Muscle of back (tissue), 13 donors: ENCODE measurements at places on chromosomes 16 and 17.

DNA sequence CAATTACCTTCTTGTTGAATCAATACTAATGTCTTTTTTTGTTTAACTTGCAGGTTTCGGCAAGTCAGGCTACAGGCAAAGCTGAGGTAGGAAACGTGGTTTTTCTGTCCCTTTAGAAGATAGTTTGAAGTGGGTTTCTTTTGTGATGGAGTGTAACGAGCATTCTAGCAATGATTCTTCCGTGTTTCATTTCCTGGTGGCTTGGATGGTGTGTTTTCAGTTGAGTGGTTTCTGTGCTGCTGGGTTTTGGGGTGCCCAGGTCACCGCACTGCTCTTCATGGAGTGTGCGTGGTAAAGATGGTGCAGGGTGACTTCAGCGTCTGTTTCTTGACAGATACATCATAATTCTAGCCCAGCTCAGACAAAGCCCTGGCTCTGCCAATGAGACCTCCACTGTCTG is 769.7 kb upstream of the EEF2KMT start:
- DNase-seq = no peak

- DNase-seq = peak; percentile 27
Observed at GRCh38 chr17:79441356-79442160, 169.3 kb downstream of the RBFOX3 start.

DNA sequence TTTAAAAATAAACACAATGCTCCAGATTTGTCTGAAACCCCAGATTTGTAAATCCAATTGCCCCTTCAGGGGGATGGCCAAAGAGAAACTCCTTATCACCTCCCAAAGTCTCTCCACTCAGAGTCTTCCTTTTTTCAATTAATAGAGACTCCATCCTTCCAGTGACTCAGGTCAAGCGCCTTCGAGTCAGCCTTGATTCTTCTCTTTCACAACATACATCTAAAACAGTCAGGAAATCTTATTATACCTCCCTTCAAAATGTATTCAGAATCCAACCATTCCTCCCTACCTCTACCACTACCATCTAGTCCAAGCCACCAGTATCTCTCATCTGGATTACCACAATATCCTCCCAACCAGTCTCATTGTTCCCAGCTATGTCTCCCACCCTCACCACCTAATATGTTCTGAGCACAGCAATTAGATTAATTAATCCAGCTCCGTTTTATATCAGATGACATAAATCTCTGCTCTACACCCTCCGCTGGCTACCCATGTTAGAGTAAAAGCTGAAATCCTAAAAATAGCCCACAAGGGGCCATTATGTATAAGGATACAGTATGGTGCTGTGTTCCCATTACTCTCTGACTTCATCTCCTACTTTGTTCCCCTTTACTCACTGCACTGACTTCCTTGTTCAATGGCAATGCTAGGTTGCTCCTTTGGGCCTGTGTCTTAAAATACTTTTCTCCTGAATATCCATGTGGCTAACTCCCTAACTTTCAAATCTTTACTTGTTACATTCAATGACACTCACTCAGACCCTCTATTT is 11.8 kb downstream of the SIAH1 start:
- no peak for DNase-seq

- DNase-seq = no peak
Observed at GRCh38 chr17:57424777-57425188, 168.5 kb downstream of the MSI2 start.

- DNase-seq = no peak
Observed at GRCh38 chr16:54180421-54181359, 105.9 kb downstream of the IRX3 start.

DNA sequence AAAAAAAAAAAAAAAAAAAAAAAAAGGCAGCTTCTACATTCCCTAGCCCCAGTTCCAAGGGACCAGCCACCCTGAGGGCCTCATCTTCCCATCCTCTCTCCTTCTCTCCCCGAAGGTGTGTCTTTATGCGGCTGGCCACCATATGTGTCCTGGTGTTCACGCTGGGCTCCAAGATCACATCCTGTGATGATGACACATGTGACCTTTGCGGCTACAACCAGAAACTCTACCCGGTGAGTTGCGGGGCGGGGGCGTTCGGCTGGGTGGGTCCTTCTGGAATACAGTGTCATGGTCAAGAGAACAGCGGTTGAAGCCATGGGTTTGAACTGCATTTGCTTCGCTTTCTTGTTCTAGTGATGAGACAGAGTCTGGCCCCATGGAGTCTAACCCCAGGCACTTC is 22.6 kb upstream of the COQ7 start:
- no peak for DNase-seq

GRCh38 chr17:57578608-57579225 is 166.4 kb downstream of the CCDC182 start:
- DNase-seq = no peak

DNA sequence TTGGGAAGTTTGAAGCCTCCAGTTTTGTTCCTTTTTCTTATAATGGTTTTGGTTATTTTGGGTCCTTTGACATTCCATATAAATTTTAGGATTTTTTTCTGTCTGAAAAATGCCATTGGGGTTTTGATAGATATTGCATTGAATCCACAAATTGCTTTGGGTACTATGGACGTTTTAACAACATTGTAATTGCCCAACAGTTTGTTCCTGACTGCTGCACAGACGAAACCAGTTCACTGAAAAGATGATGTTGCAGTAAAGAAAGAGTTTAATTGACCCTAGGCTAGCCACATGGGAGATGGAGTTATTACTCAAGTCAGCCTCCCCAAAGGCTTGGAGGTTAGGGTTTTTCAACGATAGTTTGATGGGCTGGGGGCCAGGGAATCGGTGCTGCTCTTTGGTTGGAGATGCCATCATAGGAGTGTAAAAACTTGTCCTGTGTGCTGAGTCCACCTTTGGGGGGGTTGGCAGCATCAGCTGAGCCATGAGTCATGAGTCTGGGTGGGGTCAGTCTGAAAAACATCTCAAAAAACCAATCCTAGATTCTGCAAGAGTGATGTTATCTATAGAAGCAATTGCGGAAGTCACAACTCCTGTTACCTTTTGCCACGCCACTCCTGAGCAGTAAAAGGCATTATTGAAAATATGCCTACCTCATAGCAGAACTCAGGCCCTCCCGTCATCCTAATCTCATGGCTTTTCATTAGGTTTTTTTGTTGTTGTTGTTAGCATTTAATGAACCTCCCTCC is 2.7 kb upstream of the PRSS41 start:
- DNase-seq = no peak

DNA sequence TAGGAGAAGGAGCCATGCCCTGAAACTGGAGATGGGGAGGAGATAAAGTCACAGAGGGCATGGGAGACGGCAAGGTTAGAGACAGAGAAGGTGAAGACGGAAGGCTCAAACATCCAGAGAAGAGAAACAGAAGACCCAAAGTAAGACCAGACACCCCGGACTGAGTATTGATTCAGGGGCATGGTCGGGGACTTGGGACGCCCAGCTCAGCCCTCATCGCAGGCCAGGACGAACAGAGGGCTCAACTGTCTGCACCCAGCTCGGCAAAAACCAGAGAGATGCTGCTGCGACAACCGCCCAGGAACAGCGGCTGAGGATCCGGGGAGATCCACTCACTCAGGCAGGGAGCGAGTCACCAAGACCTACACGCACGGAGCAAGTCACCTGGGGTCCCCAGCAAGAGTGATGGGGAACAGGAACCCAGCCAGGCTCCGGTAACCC is 999 bp downstream of the XYLT1 start:
- DNase-seq = no peak

- no peak for DNase-seq
Observed at GRCh38 chr17:9218064-9218635, 196.8 kb downstream of the NTN1 start.

GRCh38 chr16:11655655-11656054 is 12.6 kb upstream of the SNN start:
- no peak for DNase-seq

- no peak for DNase-seq
Observed at GRCh38 chr17:1362065-1362848, 37.8 kb downstream of the YWHAE start.

- DNase-seq = peak; percentile 29
Observed at GRCh38 chr17:76772842-76773525, 35.1 kb downstream of the MFSD11 start.

- DNase-seq = no peak
Observed at GRCh38 chr16:25692742-25693508, 1.2 kb downstream of the HS3ST4 start.

DNA sequence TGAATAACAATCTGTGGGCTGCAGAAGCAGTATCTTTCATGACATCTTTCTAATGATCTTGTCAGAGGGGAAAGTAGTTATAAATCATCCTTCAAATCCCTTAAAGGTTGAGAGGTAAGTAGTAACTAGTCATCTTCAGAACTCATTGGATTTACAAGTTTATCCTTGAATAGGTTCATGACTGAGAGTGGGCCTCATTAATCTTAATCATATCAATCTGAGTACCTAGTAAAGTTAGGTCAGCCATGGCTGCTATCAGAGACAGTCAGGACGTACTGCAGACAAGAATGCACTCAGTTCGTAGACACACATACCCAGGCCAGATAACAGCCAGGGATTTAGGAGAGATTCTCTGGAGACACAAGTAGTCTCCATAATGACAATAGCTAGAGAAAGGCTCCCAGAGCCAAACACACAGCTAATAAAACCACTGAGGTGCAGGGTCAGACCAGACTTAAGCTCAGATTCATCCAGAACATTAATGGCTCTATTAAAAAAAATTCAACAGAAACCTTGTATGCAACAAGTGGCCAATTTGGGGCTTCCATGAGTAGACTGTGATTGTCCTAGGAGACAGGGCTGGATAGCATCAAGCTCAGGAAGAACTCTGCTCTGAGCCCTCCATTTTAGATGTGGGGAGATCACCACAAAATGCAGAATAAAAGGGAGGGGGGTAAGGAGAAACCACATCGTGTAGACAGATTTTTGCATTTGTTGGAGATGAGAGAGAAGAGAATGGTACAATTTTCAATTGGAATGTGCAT is 65.8 kb downstream of the TBX4 start:
- DNase-seq = no peak

GRCh38 chr16:27258241-27258734 is 10.3 kb downstream of the NSMCE1 start:
- no peak for DNase-seq

GRCh38 chr16:63100082-63100481 is 1063.8 kb upstream of the CDH8 start:
- no peak for DNase-seq

GRCh38 chr17:77736721-77737120 is 221.8 kb upstream of the TNRC6C start:
- no peak for DNase-seq

GRCh38 chr17:1055751-1056645 is 59.1 kb downstream of the TIMM22 start:
- peak; percentile 69 for DNase-seq

GRCh38 chr16:27421961-27422740 is 20.2 kb downstream of the IL21R start:
- DNase-seq = no peak

- DNase-seq = no peak
Observed at GRCh38 chr17:77217123-77217522, 76.4 kb downstream of the SEC14L1 start.

- DNase-seq = no peak
Observed at GRCh38 chr16:69852815-69853214, 90.7 kb downstream of the WWP2 start.

- DNase-seq = no peak
Observed at GRCh38 chr17:40134184-40134583, 6.2 kb upstream of the CASC3 start.

DNA sequence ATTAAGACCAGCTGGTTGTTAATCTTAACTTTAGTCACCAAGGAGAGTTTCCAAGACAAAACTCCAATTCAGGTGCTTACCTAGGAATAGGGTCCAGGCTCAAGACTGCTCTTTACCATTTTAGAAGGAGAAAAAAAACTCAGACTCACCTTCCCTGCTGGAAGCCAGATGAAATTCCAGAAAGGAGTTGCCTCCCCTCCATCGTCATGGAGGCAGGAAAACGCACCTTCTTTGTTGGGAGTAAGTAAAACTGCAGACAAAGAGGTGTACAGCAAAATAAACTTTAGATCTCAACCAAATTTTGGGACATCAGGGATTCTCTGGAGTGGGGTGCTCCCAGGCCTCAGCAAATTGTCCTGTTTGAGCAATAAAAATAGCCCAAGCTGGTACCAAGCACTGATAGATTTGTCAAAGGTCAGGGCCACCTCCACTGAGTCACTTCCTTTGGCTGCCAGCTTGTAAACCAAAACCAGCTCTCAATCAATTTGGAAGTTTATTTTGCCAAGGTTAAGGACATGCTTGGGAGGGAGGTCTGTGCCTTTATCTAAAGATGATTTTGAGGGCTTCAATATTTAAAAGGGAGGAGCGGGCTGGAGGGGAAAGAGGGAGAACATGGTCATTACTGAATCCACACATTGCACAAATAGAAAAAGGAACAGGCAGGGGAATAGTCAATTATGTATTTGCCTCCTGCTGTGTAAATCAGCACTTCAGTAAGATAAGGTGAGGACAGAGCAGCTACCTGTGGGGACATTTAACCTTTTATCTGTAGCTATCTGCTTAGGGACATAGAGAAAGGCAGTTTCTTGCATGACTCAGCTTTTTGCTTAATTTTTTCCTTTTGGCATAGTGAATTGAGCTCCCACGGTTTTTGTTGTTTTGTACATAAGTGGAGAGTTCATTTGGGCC is 1.5 kb upstream of the ALDH3A2 start:
- DNase-seq = no peak

GRCh38 chr17:42001729-42002128 is 15.5 kb downstream of the DNAJC7 start:
- no peak for DNase-seq

DNA sequence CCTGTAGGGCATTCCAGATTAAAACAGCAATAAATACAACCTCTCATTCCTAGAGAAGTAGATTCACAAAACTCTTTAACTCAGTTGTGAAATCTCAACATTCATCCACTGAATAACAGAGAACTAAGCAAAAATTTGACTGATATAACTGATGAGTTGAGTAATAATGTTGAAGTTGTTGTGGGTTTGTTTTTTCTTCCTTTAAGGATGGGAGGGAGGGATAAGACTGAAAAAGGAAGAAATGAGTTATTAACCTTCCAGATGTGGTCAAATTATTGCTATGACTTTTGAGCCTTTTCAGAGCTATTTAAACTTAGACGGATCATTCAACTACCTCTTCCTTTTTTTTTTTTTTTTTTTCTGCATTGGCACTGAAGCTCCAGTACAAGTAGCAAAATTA is 38.6 kb downstream of the SKAP1 start:
- DNase-seq = no peak
